Vagina (tissue), 2 donors: ENCODE measurements at places on chromosomes 16 and 17.
A peak's percentile ranks its signal among the peaks of the same experiment; 100 is the strongest.

DNA sequence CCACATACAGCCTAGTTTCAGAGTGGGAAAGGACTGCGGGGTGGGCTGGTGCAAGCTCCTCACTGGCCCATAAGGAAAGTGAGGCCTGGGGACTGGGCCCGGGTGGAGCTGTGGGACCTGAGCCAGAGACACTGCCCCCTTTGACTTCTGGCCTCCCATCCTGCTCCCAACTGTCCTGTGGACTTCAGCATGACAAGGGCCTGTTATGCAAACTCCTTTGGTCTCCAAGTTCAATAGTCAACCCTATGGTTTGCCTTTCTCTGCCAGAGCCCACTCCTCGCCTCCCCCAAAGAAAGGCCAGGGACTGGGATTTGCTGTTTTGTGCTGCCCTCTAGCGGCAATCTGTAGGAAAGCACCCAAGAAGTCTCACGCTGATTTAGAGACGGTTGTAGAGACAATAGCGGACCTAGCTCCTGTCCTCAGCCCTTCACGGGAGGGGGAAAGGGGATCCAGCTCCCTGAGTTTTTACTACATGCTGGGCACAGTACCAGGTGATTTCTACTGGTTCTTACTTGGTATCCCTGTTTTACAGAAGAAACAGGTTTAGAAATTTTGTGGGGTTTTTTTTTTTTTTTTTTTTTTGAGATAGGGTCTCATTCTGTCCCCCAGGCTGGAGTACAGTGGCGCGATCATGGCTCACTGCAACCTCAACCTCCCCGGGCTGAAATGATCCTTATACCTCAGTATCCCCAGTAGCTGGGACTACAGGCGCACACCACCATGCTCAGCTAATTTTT lies 1.2 kb upstream of the TLCD3B start:
- no peak for DNase-seq

- DNase-seq = no peak
Observed at GRCh38 chr17:30113213-30113612, 3.4 kb upstream of the NSRP1 start.

DNA sequence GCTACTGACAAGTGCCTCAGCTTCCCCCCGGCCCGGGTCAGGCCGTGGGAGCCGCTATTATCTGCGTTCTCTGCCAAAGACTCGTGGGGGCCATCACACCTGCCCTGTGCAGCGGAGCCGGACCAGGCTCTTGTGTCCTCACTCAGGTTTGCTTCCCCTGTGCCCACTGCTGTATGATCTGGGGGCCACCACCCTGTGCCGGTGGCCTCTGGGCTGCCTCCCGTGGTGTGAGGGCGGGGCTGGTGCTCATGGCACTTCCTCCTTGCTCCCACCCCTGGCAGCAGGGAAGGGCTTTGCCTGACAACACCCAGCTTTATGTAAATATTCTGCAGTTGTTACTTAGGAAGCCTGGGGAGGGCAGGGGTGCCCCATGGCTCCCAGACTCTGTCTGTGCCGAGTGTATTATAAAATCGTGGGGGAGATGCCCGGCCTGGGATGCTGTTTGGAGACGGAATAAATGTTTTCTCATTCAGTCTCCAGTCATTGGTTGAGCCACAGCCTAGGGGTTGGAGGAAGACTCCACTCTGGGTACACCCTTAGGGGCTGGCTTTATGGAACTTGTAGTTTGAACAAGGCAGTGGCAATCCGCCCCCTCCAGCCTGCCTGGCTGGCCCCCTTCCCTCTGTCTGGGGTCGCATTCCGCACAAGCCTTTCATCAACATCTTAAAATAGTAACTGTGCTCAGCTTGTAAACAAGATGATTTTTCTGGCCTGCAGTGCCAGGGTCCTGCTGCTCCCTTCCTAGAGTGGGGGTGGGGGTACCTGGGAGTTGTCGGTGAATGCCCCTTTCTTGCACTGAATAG lies 4.1 kb downstream of the SYNGR2 start:
- DNase-seq = no peak

GRCh38 chr16:48734220-48734619 lies 124.2 kb upstream of the N4BP1 start:
- DNase-seq = no peak

- DNase-seq = no peak
Observed at GRCh38 chr17:3708366-3708765, 12.4 kb upstream of the P2RX5 start.

DNA sequence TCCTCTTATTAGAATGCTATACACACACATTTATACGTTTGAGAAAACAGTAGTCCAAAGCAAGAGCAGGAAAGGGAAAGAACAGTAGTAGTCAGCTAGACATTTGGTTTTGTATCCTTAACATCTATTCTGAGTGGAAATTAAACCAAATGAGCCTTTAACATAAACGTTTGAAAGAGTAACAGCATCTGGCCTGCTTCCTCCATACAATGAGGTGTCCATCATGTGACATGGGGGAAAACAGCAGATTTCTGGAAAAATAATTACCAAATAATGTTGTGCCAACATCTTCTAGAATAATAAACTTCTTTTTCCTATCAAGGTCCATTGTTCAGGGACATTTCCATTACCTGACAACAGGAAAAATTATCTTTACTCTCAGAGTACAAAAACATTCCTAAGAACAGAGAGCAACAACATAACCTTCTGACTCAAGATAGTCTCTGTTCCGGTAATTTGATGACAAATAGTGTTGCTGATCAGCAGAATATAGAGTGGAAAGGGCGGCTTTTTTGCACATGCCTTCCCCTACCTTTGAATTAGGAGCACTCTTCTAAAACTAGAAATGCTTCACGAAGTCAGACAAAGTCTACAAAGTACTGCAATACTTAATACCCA lies 20.2 kb downstream of the CYTH1 start:
- no peak for DNase-seq

GRCh38 chr16:27803775-27804549 lies 254.0 kb downstream of the KATNIP start:
- no peak for DNase-seq

DNA sequence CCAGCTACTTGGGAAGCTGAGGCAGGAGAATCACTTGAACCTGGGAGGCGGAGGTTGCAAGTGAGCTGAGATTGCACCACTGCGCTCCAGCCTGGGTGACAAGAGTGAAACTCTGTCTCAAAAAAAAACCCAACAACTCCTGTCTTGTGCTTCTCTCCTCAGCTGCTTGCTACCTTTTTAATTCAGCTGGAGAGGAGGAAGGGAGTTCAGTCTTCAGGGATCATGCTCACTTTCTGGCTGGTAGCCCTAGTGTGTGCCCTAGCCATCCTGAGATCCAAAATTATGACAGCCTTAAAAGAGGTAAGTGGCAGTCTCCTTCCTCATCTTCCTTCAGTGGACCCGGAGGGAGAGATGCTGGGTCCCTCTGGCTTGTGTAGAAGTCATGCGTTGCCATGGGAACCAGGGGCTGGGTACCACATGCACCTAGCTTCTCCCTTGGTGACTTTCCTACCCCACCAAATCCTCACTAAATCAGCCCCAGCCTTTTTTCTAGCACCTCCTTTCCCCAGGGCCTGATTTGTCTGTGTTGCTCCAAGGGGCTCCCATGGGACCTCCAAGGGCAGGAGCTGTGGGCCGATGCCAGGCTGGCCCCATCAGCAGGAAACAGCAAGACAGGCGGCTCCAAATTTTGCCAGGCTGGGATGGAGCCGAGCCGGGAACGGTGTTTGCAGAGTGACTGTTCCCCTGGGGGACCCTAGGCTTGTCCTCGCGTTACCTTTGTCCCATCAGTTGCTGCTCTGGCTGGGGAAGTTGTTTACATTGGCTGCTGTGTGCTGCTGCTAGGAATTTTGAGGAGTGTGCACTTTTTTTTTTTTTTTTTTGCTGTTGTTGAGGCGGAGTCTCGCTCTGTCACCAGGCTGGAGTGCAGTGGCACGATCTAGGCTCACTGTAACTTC lies 65.2 kb downstream of the ABCC1 start:
- no peak for DNase-seq

GRCh38 chr16:29820730-29821642 lies 724 bp downstream of the MVP start:
- peak; percentile 88 for DNase-seq

- DNase-seq = no peak
Observed at GRCh38 chr17:58667934-58668597, 23.8 kb downstream of the TEX14 start.

- no peak for DNase-seq
Observed at GRCh38 chr17:75535119-75535537, 9.6 kb downstream of the LLGL2 start.
